Activated T-cell treated with anti-CD3 and anti-CD28 coated beads, Interleukin-2, amount 50 U/mL, for 24 hours (primary cell): ENCODE measurements at places on chromosomes 16 and 17.

GRCh38 chr17:43463241-43463640 lies 20.5 kb upstream of the DHX8 start:
- DNase-seq, result no peak

DNA sequence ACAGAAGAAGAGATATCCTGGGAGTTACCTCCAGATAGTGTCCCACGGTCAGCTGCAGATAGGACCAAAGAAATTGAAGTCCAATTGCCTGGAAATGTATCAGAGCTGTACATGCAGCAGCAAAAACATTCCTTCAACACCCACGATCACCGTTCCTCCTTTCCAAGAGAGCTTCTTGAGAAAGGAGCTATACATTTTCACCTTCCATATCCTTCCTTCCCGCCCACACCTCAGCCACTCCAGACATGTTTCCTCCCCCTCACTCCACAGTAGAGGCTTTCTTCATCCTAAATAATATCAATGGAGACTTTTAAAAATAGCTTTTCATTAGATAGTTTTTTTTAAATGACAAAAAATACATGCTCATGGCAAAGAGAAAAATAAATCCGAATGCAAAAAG lies 87.6 kb downstream of the HS3ST2 start:
- DNase-seq, result no peak

GRCh38 chr17:79201536-79202227 lies 127.1 kb downstream of the ENGASE start:
- DNase-seq, result no peak

DNA sequence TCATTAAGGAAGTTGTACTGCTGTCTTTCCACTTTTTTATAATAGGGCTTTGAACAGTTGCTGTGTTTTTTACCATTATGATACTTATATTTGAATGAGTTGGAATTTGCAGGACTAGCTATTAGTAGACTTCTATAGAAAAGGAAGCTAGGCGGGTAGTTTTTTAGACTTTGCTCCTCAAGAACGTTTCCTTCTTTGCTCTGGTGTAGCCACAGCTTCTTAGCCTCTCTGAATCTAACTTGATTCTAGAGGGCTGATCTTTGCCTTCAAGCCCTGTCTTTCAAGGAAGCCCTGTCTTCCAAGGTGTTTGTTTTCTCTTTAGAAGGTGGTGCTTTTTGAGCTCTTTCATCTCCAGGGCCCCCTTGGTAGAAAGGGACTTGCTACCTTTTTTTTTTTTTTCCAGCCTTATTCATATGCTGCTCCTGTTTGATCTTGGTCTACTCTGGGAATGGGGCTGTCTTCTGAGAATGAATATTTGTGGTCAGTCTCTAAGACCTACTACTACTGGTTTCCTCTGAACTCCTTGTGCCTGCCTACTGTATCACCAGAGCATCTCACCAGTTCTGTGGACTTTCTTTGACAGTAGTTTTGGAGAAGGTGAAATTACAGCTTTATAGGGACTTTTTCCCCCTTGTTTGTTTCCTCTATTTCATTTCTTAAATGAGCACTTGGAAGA lies 52.3 kb upstream of the RASL10B start:
- no peak for DNase-seq

DNA sequence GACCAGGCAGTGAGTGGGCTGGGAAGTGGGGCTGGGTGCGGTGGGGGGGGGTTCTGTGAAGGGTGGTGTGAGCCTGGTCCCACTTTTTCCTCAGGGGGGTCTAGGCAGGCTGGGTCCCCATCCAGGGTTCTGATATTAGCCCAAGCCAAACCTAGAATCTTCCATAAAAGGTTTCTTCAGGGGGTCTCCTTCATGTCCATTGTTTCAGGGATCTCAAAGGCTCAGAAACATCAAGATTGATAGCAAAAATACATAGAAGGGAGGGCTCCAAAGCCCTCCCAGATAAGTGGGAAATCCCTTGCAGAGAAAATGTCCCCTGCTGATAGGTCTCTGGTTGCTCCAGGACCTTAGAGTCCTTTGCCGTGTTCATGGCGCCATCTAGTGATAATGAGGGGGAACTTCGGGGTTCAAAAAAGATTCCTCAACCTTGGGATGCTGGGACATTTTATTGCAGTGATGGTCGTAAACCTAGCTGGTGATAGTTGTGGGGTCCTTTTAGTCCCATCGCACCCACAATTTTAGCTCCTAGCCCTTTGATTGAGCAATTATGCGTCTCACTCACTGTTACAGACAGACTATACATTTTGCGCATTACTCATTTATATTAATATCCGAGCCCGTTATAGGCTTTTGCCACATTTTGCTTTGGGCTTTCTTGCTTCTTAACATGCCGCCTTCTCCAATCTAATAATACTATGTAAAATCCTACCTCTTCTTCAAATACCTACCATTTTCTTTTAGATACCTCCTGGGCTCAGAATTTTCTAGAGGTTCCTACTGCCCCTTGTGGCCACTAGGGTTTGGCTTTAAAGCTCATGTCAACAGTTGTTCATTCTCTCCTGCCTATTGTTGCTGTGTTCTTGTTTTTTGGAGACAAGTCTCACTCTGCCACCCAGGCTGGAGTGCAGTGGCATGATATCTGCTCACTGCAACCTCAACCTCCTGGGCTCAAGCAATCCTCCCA lies 35.1 kb downstream of the IGF2BP1 start:
- no peak for DNase-seq

DNA sequence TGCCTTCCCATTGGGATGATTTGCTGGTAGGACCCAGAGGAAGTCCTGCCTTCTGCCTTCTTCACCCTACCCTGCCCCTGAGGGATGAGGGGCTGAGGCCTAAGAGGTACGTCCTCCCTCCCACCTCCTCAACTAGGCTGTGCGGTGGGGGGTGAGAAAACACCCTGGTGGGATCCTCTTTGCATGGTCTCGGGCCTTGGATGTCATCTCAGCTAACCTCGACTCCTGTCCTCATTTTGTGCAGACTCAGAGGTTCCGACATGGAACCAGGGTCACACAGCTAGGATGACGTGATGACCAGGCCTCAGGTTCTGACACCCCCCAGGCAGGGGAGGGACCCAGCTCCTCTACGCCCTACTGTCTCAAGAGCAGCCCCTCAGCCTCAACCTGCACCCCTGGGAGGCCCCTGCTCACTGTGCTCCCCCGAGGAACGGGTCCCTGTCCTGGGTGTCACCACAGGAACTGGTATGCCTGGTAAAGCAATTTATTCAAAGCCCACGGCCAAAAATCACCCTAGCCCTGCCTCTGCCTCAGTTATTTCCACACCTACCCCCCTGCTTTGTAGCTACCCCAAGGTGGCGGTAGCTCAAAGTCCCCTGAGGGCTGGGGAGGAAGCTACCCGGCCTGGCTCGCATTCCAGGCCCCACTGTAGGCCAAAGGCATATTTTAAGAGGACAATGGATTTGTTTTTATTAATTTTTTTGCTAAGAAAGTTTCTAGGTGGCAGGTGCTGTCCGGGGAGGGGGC lies 17.5 kb downstream of the UNC13D start:
- DNase-seq, result no peak

GRCh38 chr16:12964461-12964860 lies 63.1 kb downstream of the SHISA9 start:
- no peak for DNase-seq

DNA sequence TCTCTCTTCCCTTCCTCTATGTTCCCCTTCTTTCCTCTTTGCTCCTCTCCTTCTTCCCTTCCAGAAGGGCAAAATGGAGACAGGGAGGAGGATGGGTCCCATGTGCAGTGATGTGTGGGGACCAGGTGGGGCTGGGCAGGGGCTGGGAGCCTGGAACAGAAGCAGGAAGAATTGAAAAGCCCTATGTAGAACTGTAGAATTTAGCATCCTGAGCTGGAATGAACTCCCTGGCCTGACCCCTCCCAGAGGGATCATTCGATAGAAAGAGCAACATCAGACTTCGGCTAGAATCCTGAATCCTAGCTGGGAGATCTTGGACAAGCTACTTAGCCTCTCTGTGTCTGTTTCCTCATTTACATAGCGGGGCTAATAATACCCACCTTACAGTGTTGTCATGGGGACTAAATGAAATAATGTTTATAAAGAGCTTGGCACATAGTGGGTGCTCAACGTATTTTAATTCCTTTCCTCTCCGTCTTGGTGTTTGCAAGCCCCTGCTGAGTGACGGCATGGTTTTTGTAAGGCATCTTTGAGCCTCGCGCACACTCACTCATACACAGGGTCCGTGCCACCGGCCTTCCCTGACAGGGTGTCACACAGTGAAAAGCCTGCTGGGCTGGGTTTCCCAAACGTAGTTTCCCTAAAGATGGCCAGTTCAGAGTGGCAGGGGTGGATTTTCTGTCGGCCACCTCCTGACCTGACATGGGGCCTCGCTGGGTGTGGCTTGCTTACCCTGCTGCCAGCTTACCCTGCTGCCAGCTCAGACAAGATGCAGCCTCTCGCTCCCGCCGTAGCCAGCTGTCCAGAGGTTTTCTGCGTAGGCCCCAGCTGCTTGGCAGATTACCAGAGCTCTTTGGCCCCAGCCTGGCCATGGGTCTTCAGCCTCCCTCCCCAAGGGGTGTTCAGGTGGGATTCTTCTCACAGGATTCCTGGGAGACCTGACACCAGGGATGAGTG lies 6.1 kb upstream of the ARHGAP23 start:
- DNase-seq, result no peak
